ENCODE measurements at places on chromosomes 4 and X.

DNA sequence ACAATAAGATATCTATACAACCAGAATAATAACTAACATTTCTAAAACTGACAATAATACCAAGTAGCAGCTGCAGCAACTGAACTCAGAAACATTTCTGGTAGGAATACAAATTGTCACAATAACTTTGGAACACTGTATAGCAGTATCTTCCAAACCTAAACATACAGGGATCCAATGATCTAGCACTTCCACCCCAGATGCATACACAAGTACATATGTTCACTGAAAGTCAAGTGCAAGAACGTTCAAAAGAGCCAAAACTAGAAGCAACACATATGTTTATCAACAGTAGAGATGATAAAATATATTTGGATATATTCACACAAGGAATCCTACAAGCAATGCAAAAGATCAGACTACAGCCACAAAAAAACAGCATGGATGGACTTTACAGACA is 46.2 kb downstream of the MAPK10 start:
- DNase-seq: no peak

DNA sequence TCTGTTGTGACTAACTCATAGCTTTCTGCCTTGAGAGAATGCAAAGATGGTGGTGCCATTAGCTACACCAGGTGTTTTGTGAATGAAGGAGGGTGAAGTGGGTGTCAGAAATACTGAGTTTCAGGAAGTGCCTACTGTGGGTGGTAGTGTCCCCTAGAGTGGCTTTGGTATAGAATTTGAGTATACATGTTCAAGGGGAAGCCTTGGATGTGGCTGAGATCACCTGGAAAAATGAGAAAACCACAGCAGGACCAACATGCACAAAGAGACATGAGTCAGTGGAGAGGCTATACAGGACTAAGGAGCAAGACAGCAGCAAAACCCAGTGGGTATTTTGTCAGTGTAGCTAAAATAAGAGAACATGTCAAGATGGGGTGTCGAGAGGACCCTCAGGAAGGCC is 204.3 kb upstream of the TBL1X start:
- no peak for DNase-seq

DNA sequence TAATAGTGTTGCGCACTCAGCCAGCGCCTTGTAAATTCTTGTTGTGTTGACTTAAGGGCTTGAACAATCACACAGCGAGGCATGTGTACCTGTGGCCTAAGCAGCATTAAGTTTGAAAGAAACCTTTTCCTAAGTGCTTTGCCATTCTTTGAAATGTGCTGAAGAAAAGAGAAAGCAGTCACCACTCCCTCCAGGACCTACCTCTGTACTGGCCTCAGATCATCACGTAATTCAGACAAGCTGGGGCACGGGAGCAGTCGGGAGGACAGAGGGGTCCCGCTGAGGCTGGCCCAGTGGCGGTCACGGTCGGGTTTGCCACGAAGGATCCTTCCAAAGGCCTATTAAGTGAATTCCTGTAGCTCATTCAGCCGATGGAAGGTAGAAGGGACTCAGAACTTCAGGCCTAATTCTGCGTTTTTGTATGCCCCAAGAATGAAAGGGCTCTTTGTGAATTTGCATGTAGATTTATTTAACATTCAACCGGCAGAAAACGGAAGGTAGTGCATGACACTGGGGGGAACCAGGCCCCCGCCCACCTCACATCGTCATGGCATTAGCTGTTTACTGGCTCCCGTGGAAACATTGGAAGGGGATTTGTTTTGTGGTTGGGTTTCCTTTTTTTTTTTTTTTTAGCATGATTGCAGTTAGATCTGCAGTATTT is 106.3 kb downstream of the TRAPPC11 start:
- DNase-seq: no peak

GRCh38 chrX:104310090-104310489 is 55.4 kb upstream of the ESX1 start:
- peak; percentile 66 for DNase-seq

DNA sequence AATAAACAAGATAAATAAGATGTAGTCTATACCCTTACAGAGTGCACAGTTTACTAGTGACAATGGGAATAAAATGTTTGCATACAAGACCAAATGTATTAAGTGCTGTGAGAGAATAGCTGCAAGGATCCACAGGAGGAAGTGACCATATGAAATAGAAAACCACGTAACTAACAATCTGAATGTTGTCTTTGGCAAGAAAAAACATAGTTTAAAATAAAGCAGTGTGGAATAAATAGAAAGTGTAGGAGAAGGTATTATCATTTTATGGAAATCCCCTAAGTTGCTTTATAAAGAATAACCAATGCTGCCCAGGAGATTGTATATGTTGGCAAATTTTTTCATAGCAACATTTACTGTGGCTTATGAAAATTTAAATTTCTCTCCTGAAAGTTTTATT is 116.1 kb downstream of the PCDH7 start:
- no peak for DNase-seq

DNA sequence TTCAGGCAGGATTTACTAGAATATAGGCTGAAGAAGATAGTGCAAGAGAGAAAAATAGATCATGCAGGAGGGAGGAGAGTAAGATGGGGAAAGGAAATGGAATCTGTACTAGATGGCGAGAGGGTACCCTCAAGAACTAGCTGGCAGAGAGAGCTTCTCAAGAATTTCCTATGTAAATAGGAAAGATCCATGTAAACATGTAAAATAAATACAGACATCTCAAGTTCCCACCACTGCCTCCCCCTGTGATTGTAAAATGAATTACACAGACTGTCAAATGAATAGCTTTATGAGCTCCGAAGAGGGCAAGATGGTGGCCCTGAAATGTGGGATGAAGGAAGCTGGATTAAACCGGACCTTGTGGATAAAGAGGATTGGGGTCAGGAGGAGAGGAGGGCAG is 178.0 kb downstream of the PALLD start:
- no peak for DNase-seq

GRCh38 chr4:35734381-35735098 is 509.8 kb downstream of the ARAP2 start:
- no peak for DNase-seq

DNA sequence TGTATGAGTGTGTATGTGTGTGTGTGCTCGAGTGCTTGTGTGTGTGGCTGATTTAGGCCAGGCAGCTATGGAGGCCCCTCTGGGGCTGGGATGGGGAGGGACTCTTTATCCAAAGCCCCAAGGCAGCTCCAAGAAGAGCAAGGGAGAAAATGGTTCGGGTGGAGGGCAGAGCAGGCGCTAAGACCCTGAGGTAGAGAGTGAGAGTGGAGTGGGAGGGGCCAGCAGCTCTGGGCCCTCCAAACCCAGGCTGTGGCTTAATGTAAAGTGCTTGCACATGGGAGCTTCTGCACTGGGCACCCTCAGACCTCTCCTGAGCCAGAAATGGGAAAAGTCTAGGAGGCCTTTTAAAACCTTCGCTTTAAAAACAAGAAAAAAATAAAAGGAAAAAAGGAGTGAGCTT is 233.5 kb upstream of the PSAPL1 start:
- no peak for DNase-seq

GRCh38 chrX:20481632-20482031 is 214.9 kb upstream of the RPS6KA3 start:
- DNase-seq: peak; percentile 39

- no peak for DNase-seq
Observed at GRCh38 chrX:111170017-111170416, 74.0 kb downstream of the PAK3 start.

DNA sequence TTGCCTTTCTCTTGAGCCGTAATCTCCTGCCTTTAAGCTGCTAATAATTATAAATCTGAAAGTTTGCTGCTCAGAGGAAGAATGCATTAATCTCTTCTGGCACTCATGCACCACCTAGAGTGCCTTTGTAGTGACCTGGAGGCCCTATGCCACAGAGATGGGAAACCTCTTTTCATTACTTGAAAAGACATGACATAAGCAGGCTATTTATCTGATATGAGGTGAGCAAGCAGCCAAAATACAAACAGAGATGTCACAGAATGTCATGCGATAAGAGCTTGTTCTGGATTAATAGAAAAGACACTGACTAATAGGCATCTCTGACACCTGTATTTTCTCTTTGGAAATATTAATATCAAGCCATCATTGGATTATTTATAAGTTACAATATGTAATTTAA is 42.3 kb downstream of the GABRB1 start:
- no peak for DNase-seq

DNA sequence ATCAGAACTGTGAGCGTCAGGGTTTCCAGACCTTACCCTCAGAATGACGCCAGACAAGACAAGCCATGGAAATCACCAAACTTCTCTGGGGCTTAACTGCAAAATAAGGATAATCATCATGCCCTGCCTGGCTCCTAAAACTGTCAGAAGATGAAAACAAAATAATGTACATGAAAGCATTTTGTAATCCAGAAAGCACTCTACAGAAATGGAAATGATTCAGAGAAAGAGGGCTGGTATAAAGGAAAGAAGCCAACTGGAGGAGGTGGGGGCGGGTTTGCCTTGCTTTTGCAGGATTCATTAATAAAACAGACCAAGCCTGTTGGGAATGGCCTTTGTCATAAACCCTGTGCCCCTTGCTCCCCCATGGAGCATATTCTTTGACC is 47.3 kb downstream of the SEPSECS start:
- peak; percentile 17 for DNase-seq

GRCh38 chr4:174134361-174134760 is 149.1 kb downstream of the FBXO8 start:
- DNase-seq: peak; percentile 54

DNA sequence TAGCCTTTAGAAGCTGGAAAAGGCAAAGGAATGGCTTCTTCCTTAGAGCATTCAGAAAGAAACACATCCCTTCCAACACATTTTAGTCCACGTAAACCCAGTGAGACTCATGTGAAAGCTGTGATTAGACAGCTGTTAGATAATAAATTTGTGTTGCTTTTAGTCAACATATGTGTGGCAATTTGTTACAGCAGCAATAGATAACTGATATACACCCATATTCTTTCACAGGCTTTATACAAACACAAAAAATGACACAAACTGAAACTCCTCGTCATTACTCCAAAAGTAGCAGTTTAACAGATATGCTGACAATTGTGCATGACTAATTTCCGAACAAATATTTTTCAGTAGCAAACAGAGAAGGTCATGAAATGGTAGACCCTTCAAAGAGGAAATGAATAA is 65.3 kb downstream of the ANTXR2 start:
- DNase-seq: no peak

- DNase-seq: no peak
Observed at GRCh38 chr4:185830263-185830994, 18.4 kb upstream of the SORBS2 start.

DNA sequence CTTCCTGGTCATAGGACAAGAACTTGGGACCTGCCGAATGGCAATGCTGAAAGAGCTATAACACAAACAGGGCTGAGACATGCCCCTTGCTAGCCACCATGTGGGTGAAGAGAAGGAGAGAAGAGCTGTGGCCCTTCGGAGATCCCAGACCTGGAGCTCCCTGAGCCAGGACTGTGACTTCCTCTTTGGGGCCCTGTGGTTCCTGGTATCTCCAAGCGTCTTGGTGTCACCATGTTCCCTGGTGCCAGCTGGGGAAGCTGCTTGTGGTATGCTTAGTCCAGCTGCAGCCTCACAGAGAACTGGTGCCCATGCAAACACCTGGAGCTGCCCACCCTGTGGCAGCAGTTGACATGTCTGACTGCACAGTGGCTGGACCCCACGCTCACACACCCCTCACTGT is 68.5 kb downstream of the NDNF start:
- no peak for DNase-seq

- peak; percentile 19 for DNase-seq
Observed at GRCh38 chr4:163693776-163694175, 199.3 kb downstream of the TMA16 start.

DNA sequence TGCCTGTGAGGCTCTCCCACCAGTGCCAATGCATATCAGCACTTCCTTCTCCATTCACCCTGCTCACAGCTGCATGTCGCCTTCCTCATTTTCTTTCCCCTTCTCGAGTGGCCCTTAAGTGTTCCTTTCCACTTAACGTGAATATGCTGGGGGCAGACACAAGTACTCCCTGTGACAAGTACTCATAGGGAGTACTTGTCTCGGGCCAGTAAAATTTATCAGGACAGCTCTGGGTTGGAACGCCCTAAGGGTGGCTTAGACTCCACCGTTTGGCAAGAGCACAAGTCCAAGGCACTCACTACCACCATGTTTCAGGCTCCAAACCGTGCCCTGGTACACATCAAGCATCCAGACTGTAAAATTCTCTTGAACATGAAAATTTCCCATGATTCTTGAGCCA is 3.9 kb upstream of the LDOC1 start:
- no peak for DNase-seq

DNA sequence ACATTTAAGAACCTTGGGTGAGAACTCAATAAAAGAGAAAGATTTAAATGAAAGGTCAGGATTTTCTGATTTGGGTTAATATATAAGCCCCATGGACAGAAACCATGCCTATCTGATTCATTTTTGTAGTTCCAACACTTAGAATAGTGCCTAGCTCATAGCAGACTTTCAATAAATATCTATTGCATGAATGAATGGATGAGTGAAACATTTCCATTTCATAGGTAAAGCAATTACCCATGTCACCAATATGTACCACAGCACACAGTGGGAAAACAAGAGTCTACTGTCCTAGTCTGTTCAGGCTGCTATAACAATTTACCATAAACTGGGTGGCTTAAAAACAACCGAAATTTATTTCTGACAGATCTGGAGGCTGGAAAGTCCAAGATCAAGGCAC is 63.9 kb upstream of the PTPN13 start:
- no peak for DNase-seq

GRCh38 chrX:105564501-105564900 is 257.8 kb upstream of the NRK start:
- no peak for DNase-seq
